ENCODE measurements at places on chromosomes 1 and 21.

GRCh38 chr21:46552865-46553379, 52.0 kb downstream of the S100B start:
- no peak for DNase-seq

GRCh38 chr1:156101880-156102279, 12.6 kb upstream of the LMNA start:
- no peak for DNase-seq

DNA sequence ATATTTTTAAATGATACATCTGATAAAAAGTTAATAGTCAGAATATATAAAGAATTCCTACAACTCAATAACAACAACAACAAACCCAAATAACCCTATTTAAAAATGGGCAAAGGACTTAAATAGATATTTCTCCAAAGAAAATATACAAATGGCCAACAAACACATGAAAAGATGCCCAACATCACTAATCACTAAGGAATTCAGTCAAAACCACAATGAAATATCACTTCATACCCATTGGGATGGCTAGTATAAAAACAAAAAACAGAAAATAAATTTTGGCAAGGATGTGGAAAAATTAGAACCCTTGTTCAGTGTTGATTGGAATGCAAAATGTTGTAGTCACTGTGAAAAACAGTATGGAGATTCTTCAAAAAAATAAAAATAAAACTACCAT, 184.8 kb upstream of the RAB4A start:
- no peak for DNase-seq

DNA sequence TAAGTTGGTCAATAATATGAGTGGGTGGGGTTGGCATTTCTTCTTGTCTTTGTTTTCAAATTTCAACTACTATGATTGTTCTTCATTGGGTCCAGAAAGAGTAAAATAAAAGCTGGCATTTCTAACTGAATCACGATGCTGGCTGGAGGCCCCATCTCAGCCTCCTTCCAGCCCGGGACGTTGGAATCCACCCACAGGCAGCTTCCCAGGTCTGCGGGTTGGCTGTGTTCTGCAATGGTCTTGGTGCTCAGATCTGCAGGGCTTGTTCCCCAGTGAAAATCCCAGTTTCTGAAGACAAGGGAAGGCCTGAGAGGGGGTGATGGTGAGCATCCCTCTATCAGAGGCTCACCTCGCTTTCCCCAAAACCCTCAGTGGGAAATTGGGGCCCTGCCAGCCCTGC, 54.7 kb upstream of the ARHGEF16 start:
- no peak for DNase-seq

- no peak for DNase-seq
Measured at GRCh38 chr1:191284175-191284574, 806.5 kb upstream of the BRINP3 start.

DNA sequence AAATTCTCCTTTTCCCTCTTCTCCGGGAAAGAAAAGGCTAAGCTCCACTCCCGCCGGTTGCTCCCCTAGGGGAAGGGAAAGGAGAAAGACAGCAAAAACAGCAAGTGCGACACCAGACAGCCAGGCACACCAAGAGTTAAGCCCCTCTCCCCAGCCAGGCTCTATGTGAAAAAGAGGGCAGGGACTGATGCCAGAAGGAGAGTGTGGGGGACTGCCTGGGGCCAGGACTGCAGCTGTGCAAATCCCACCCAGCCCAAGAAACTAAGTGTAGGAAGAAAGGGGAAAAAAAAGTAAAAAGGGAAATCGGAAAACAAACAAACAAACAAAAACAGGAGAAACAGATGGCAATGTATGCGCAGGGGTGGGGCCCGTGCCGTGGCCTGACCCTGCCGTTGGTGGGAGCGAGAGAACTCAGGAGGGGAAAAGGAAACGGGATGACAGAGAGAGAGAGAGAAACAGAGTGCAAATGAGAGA, 27.7 kb upstream of the FMO1 start:
- no peak for DNase-seq

- DNase-seq = no peak
Measured at GRCh38 chr1:119209596-119210295, 69.3 kb upstream of the WARS2 start.

- no peak for DNase-seq
Measured at GRCh38 chr1:77831566-77831965, 52.1 kb downstream of the MIGA1 start.

GRCh38 chr1:93723110-93723509, 41.5 kb upstream of the BCAR3 start:
- DNase-seq = no peak

DNA sequence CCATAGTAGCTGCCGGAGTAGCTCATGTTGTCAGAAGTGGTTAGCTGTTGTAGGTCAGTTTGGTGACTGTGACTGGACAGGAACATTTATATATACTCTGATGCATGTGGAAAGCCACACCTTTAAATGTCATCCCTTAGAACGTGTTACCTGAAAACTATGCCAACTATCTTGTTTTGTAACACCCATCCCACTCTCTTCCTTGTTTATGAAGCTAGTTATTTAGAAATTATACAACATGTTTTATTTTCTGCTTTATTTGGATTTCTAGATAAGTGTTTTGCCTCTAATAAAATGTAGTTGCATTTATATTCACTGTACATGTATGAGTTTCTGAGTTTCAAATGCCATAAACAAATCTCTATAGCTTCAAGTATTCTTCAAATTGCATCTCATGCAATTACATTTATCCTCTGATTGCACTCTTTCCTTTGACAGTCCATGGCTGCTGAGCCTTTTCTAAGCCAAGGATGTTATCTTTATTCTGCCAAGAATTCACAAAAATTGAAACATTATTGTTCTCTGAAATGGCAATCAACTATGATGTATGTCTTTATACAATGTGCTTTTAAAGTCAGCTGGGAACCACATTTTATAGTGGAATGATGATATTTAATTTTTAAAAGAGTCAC, at the start of gene KRTAP19-7:
Gene KRTAP19-7 (minus strand): TSS at position 51 of the 632 bp plus-strand sequence. CDS start 25 bp downstream, at position 26.
- no peak for DNase-seq
